T1000 (cell line): ENCODE measurements at places on chromosomes 7 and 10.

DNA sequence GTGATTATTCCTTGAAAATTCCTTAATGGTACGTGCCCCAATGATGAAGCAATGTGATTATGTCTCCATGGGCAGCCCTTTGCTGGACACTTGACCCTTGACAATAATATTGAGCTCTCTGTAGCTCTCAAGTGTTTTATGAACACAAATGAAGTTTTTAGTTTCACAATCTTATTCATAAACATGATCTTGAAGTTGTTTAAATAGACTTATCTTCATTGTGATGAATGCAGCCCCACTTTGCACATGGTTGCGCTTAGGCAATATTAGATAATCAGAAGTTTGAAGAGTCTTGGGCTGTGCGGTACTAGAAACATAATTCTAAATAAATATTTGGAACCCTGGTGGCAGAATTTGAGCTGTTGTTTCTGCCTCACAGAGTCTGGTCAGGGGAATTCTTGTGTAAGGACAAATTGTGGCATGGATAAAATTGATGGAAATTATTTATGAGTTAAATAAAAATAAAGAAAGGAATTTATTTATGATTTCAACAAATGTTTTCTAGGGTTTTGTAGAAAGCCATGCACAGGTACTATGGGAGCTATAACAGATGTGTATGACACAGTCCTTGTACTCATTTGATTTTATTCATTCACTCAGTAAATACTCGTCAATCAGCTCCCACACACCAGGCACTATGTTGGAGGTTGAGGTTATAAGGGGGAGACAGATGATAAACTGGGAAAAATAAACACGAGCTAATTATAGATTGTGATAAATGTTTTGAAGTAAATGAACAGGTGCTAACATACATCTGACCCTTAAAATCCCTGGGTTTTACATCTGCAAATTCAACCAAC lies 217.9 kb downstream of the GALNT17 start:
- no peak for DNase-seq

GRCh38 chr7:142001163-142001874 lies 5.6 kb downstream of the MGAM start:
- no peak for DNase-seq

DNA sequence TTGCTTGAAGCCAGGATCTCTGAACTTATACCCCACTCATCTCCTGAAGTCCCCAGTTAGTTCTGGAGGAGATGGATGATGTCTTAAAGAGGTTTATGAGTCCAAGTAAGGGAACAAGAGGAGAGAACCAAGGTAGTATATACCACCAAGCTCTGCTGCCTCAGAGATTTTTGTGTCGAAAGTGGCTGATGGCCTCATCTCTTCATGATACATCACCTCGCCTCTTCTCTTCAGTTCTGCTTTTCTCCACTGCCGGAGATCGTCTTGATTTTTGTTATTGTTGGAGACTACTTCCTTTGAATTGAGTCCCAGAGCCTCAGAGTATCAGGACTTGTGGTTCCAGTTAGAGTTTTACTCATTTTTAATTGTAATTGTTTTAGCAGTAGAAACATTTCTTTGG lies 1.9 kb downstream of the VTI1A start:
- no peak for DNase-seq

GRCh38 chr7:102222445-102222844 lies 64.2 kb upstream of the SH2B2 start:
- DNase-seq: no peak

- DNase-seq: no peak
These were observed 8.9 kb downstream of the WAC start for GRCh38 chr10:28541717-28542365.

GRCh38 chr7:39882148-39882784 lies 67.8 kb upstream of the CDK13 start:
- no peak for DNase-seq

GRCh38 chr7:30594048-30594539 lies 584 bp upstream of the GARS1 start:
- no peak for DNase-seq

GRCh38 chr10:69272624-69273023 lies 5.7 kb upstream of the HK1 start:
- DNase-seq: no peak

GRCh38 chr10:53233749-53234148 lies 461.2 kb upstream of the MBL2 start:
- DNase-seq: no peak
